Pons (tissue), 1 donor: ENCODE measurements at places on chromosomes 2 and 18.

- DNase-seq = no peak
Observed at GRCh38 chr2:102094917-102095316, 47.6 kb upstream of the IL1R1 start.

DNA sequence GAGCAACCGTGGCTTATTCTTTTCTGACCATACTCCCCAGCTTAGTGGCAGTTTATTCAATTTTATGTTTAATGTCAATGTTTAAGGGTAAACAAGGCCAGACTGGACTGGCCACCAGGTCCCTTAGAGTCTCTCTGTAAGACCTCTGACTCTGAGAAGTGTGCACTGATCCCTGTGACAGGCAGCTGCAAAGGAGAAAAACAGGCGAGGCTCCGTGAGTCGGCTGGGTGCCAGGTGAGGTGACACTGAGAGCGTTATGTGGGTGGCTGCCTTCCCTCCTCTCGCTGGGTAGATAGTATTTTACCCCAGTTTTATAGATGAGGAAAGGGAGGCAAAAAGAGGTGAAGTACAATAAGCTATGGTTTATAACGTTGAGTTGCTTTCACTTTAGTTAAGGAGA lies 139.4 kb upstream of the HDAC4 start:
- no peak for DNase-seq

GRCh38 chr18:11986061-11986460 lies 4.8 kb downstream of the IMPA2 start:
- DNase-seq = no peak

DNA sequence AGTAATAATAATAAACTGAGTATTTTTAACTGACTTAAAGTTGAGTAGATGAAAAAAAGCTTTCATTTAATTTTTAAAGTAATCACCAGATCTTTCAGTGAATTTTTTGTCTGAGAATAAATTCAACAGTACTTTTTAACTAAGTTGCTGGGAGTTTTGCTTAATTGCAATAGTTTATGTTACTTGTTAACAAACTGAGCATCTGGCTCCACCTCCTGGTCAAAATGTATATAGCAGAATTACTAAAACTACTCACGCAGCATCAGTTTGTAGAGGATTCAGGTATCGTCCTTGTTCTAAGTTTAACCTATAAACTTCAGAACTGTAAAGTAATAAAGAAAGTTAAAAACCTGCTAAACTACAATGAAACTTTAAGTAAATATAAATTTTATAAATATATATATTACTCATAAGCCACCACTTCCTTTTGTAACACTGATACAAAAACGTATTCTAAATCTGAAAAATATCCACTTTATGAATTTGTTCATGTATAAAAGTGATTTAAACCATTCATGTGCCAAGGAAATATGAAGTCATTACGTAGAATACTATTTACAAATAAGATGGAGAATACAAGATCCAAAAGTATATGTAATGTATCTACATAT lies 21.3 kb downstream of the NOL10 start:
- DNase-seq = peak; percentile 76

DNA sequence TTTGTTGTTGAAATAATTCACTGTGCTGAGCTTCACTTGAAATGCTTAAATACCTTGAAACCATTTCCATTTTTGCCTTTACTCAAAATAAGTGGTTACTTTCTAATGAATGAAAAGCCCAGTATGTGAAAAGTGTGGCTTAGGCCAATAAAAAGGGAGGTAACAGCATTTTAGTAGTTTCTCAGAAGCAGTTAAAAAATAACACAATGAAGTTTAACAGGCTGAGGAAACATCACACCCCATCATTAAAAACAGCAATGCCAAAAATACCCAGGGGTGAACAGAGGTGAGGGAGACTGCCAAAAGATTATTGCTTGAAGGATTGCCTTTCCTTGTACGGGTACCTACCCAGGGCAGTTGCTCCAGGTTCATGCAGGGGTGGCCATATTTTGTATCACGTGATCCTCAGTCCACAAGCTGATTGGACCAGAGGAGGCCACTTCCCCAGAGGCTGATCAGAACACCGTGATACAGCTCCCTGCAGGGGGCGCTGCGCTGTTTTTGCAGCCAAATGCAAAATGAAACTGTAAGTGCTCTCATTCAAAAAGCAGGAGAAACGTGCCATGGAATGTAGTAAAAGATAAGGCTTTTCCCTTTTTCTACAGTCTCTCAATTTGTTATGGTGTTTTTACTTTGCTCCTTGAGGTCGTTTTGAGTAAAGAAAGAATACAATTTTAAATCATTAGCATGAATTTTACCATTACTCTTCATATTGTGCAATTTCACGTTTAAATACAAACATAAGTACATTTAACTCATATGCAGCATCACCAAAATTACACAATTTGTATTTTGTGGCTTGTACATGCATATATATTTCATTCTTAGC lies 70.2 kb upstream of the SH3BP4 start:
- DNase-seq = peak; percentile 97

DNA sequence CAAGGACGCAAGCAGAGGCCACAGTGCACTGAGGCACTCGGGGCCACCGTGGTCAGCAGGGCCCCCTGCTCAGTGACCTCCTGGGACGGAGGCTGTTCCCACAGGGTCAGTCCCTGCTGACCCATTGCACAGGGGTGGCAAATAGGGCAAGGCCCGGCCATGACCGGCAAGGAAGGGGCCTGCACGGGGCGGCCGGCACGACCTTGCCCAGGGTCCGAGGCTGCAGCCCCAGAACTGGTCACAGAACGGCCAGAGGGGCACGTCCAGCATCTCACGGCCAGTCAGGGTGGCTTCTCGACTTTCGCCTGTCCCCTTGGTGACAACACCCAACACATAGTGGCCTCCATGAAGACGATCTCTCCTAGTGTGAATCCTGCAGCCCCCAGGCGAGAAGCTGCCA lies 27.6 kb upstream of the OTOS start:
- DNase-seq = no peak

- peak; percentile 79 for DNase-seq
Observed at GRCh38 chr2:18435426-18436037, 124.9 kb downstream of the RDH14 start.

GRCh38 chr18:46712406-46712805 lies 44.4 kb downstream of the ST8SIA5 start:
- no peak for DNase-seq

DNA sequence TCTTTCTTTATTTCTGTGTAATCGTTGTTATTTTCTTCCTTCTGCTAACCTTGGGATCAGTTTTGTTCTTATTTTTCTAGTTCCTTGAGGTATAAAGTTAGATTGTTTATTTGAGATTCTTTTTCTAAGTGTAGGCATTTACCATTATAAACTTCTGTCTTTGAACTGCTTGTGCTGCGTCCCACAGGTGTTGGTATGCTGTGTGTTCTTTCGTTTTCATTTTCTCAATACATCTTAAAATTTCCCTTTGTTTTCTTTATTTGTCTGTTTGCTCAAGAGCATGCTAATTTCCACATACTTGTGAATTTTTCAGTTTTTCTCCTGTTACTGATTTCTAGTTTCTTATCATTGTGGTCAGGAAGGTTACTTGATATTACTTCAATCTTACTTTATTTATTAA lies 873.8 kb upstream of the GCFC2 start:
- DNase-seq = no peak

DNA sequence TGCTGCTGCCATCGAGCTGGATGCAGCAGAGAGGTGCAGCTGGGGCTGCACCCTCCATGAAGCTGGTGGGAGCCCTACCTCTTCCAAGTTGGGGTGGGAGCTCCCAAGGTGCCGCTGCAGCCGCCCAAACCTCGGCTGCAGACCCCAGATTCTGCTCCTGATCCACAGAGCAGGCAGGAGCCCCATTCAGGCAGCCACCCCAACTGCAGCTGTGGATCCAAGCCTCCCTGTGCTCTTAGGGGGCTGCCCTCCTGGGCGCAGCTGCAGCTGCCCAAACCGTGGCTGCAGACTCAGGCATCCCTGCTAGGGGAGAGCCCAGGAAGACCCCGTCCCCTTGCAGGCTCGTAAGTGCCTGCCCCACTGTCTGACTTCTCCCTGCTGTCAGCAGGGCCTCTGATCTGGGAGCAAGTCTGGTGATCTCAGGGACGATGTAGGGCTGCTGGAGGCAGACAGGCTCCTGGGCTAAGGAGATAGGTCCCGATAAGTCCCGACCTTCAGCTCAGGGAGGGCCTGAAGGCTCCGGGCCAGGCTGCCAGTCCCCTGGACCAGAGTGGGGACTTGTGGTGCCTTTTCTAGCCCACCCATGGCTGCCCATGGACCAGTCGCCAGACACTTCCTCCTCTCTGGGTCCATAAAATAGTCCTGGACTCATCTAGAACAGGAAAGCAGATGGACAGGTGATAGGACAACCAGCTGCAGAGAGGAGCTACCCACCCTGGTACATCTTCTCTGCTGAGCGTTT lies 767.1 kb upstream of the CDH7 start:
- no peak for DNase-seq

DNA sequence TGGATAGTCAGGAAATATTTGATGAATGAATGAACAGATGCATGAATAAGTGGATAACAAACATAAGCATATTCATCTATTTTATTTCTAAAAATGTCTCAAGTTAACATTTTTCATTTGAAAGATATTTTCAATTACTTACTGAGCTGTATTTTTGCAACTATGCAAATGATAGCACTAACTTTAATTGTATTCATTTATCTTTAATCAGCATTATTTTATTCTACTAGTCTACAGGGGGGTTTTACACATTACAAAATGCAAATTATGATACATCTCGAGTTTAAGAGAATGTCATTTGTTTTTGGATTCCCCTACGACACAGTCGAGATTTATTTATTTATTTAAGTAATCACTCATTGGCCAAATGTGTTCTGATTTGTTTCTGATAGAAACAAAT lies 530.6 kb downstream of the ERBB4 start:
- no peak for DNase-seq

DNA sequence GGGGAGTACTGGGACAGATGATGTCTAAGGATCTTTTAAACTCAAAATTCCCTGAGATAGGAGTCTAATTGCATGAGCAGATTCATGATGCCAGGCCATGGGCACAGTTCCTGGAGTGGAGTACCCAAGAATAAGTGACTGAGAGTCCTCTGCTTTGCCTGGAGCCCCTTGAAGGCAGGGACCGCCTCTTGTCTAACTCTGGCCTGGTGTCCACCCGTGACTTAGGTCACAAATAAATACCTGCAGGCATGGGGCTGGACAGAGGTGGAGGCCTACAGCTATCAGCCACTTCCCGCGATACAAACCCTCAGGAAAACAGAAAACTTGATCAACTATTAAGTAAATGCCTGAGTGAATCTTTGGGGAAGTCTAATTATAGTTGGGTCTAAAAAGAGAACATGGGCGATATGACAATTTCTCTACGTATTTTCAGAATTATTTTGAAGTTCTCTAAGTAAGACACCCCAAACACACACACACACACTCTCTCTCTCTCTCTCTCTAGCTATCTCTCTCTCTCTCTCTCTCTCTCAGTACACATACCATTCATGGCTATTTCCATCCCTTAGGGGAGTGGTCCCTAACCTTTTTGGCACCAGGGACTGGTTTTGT lies 1.8 kb upstream of the WIPF1 start:
- DNase-seq = no peak

DNA sequence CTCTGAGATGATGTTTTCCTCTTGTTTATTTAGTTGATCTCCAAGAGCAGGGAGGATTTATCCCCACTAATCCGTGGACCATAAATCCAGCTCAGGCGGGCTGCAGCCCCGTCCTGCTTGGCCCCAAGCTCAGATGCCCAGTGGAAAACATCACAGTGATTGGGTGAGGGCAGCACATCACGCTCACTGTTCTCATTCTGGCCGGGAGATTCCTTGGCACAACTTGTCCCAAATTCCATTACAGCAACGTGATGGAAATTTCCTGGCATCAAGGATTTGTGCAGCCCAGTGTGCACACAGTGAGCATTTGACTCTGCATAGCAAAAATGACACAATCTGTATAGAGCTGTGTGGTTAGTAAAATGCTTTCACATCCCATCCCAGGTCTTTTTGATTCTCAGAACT lies 96.8 kb downstream of the VAPA start:
- peak; percentile 66 for DNase-seq

DNA sequence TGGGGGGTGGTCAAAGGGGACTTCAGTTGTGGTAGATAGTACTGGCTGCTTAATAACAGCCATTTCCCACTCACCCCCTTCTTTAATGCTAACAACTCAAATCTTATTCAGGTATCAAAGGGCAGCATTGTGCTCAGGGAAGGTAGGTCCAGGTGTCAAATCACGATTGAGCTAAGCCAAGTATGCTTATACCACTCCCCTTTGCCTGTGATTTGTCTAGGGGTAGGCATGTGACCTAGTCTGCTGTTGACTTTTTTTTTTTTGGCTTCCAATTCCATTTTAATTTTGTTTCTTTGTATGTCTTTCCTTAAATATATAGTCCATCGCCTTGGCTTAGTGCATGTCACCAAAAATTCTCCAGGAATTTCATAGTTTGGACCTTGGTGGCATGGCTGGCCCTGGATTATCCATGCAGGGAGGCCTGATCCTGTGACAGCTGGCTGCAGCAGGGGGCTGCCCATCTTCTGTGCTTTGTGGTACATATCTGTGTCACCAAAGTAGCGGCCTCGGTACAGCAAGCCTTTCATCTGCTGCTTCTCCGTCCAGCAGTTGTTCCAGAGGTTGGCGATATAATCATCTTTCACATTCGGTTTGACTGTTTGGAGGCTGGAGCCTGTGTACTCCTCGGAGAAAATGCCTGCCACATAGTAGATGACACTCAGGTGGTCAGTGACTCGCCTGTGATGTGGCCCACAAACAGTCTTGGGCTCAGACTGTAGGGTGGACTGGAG lies 68.1 kb upstream of the SPRED2 start:
- DNase-seq = no peak

DNA sequence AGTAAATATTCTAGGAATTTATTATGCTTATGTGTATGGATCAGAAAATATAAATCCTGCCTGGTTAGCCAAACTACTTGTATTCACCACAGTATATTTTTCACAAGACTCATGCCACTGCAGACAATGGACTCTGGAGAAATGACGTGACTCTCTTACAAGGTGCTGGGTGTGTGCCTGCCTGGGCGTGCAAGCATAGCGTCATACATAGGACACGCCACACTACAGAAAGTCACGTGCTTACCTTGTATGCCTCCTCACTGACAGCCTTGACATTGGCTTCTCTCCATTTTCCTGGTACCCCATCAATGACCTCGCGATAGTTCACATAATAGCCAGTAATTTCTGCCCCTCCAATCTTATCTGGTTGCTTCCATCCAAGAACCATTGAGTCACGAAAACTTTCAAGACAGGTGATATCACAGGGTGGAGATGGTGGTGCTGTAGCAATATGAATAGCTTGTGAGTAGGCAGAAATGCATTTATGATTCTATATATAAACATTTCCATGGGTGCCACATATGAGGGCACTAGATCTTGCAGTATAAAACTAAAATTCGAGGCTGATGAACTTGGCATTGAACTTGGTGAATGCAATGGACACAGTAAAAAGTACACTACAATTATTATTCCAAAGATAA lies 93.2 kb downstream of the MYOM1 start:
- no peak for DNase-seq

DNA sequence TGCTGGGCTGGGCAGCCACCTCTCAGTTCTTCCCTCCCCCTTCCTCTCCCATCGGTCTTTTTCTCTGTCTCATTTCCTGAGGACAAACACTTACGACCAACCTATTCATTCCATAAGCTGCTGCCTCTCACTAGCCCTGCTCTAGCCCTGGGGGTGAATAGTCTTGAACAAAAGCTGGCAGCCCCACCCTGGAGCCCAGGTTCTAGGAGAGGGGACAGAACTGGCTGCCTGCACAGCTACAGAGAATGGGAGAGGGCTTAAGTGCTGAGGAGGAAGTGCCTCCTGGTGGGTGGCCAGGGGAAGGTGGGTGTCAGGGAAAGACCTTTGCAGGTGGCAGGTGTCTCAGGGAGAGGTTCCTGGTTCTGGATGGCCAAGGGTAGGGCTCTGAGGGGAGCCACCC lies 22.8 kb downstream of the ANO7 start:
- no peak for DNase-seq

GRCh38 chr2:167181134-167181533 lies 292.9 kb downstream of the XIRP2 start:
- DNase-seq = no peak

GRCh38 chr2:29430382-29431112 lies 315.3 kb downstream of the CLIP4 start:
- DNase-seq = no peak
